Stimulated activated CD8-positive, alpha-beta memory T cell treated with anti-CD3 and anti-CD28 coated beads, Interleukin-15, amount 100 ng/mL, for 4 hours (primary cell): ENCODE measurements at places on chromosomes 13 and 19.

- DNase-seq = no peak
These were observed 19.8 kb upstream of the PLEKHF1 start for GRCh38 chr19:29645491-29645867.

DNA sequence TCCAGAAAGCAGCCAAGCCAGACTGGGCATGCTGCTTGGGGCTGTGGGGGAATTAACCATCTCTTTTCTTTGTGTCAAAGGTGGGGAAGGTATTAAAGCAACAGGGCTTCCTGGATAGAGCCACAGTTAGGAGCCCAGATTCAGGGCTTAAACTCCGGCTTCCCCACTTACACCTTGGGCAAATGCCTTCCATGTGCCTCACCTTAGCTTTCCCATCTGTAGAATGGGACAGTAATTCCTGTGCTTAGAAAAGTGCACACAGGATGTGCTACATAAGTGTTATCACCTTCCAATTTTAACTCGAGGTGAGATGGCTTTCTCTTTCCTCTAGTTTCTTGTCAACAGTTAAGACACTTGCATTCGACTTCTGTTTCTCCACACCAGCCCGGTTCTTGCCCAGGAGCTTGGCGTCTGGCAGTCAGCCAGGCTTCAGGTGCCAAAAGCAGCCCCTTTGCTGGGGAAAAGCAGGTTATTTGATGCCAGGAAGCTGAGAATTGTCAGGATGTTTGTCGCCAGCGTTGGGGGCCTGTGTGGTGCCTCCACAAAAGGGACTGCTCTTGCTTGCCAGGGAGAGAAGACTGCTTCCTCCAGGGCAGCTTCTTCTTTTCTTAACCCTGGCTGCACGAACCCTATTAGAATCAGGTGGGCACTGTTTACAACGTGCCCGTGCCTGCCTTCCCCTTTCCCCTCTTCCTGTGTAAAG, 79.2 kb downstream of the SIPA1L3 start:
- DNase-seq = no peak

DNA sequence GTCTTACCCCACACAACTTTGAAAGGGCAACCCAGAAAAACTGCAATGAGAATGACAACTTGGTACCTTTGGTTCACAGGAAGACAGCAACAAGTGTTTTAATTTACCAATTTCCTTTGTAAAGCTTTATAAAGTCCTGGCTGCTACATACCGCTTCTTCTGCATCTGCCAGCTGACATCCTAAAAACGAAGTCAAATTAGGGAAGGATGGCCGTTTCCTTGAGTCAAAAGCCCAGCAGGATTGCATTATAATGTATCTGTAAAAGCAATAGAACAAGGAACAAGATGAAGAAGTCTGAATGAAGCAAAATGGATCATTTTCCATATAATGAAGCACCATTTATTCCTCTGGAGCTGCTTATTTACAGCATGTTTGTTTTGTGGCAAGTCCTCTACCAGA, 25.8 kb upstream of the URAD start:
- no peak for DNase-seq

GRCh38 chr13:40490086-40490758, 176.2 kb downstream of the FOXO1 start:
- no peak for DNase-seq

DNA sequence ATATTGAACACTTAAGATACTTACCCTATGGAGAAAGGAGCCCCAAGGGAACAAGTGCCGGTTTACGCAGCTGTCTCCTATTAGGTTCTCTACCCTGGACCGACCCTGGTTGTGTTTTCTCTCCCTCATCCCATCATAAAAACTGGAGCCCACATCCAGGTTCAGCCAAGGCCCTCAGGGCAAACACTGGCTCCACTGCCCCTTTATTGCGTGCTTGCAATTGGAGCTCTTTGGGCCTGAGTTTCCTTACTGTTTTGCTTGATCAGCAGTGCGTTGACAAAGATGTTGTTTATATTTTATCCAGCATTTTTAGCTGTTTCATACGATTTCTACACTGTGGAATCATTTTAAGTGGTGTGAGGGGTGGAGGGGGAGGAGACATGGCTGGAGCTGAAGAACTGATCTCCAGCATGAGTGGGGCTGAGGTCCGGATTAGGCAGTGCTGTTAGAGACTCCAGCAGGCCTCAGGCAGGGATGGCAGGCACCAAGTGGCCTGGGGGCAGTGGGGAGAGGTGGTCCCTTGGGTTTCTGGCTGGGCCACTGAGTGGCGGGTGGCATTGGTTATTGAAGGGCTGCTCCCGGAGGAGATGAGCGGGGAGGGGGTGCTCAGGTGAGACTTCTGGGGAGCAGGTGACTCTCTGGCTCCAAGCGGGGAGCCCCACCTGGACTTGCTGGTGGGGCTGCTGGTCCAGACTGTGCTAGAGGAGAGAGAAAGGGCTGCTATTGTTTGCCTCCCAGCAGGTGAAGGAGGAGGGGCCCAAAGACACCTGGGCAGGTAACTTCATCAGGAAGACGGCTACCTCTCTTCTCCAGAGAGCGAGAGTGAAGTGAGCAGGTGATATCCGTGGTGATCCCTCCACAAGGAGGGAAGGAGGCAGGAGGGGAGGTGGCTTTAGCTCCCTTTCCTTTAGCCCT, 62.4 kb upstream of the RNF113B start:
- no peak for DNase-seq

DNA sequence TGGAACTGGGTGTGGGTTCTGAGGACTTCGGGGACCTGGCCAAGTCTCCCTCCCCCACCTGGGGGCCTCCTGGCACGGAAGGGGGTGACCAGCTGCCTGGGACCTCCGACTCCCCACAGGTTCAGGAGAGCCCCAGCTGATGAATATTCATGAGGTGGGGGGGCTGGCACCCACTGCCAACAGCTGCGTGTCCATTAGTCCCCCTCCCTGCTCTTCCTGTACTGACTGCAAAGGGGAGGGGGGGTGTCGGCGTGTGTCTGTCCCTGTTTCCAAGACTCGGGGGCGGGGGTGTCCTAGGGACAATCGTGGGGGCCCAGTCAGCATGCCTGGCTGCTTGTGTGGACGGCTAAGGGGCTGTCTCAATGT, 10.6 kb upstream of the NFIX start:
- no peak for DNase-seq

GRCh38 chr13:110925023-110925612, 10.2 kb upstream of the ANKRD10 start:
- DNase-seq = no peak

- DNase-seq = no peak
These were observed 14.7 kb upstream of the HMGB1 start for GRCh38 chr13:30480292-30480950.

- DNase-seq = no peak
These were observed 3.0 kb downstream of the HSPBP1 start for GRCh38 chr19:55276720-55277430.

- no peak for DNase-seq
These were observed 560.1 kb downstream of the DIAPH3 start for GRCh38 chr13:59603646-59604045.

- DNase-seq = no peak
These were observed 576 bp downstream of the DOT1L start for GRCh38 chr19:2164020-2164998.

DNA sequence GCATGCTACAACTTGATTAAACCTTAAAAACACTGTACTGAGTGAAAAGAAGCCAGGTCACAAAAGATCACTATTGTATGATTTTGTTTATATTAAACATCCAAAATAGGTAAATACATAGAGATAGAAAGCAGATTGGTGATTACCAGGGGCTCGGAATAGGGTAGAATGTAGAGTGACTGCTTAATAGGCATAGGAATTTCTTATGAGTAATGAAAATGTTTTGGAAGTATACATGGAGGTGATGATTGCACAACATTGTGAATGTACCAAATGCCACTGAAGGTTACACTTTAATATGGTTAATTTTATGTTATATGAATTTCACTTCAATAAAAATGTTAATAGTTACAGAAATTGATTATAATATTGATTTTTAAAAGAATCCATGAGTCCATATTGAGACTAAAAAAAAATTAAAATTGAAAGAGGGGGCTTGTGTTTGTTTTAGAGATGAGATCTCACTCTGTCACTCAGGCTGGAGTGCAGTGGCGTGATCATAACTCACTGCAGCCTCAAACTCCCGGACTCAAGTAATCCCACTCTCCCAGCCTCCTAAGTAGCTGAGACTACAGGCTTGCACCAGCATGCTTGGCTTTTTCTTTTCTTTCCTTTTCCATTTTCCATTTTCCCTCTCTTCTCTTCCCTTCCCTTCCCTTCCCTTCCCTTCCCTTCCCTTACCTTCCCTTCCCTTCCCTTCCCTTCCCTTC, 85.1 kb downstream of the FNDC3A start:
- no peak for DNase-seq

- no peak for DNase-seq
These were observed 638 bp downstream of the LHB start for GRCh38 chr19:49016067-49016839.

DNA sequence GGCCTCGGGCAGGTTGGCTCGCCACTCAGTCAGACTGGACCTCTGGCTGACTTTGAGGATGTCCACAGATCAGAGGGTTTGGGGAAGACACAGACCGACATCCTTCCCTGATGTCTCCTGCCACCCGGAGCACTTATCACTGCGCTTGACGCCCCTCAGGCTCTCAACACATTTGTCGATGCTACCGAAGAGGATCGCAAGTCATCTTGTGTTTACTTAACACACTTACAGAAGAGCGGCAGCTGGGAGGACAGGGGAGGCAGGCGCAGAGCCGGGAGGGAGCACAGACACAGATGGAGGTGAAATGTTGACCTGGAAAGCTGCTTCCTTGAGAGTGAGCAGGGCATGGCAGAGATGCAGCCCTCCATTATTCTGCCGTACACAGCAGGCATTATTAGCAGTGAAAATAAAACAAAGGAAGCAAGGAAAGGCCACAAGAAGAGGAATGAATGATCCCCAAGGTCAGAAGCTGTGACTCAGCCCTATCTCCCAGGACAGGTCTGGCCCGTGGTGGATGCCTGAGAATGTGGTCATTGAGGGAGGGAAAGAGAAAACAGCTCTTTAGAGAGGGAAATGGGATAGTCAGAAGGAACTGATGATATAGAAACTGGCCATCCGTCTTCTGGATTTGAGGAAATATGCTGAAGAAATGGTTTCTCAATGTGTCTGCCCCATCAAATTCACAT, 549.5 kb upstream of the ARGLU1 start:
- no peak for DNase-seq

DNA sequence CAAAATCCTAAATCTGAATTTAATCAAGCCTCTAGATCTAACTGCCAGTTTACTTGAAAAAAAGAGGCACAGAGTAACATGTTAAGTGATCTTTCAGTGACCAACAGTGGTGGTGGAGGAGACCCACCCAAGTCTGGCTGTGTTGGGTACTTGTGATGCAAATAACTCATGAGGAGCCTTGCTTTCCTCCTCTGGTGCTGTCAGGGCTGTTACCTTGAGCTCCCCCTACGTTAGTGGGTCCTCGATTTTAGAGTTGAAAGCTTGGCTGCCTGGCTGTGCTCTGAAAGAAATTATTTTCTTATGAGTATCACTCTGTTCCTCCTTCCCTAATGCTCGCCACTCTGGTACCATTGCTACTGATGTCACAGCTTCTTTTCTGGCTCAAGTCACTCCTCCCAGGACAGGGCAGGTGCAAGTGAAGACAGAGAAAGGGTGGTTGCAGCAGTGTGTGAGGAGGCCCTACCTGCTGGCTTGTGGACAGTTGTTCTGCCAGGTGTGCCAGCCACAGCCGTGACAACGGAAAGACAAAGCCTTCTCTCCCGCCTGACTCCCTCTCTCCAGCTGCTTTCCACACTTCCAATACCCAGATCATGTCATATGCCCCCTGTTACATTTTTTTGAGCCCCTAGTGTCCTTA, 6.5 kb upstream of the SUPT20H start:
- DNase-seq = no peak

DNA sequence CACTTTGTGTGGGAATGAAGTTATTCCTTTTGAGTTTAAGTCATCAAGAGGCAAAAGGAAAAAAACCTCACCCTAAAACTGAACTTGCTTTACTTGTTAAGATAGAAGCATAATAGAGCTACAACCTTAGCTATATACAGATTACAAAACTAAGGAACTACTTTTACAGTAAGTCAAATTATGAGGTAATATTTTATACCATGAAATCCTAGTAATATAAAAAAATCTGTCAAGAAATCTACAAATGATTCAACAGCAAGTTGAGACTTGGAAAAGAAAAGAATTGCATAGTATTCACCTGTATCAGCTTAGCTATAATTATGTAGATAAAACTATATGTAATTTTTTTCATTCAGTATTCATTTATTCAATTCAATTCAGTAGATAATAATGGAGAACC, 335.3 kb downstream of the KLF5 start:
- DNase-seq = no peak

- DNase-seq = no peak
These were observed 22.5 kb downstream of the EXOC3L2 start for GRCh38 chr19:45222724-45223123.

DNA sequence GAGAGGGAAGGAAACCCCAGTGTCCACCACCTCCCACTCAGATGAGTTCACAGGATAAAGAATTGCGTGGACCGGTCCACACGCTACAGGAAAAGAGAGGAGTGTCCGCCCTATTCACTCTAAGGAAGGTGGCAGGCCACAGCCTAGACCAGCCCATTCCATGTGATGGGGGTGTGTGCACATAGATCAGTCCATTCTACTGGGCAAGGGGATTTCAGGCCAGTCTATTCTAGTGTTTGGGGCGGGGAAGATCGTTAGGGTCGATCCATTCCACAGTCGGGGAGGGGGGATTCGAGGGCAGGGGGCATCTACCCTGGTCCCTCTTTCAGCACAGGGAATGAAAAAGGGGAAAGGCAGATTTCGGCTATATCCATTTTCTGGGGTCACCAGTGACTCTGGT, 7.8 kb downstream of the FIZ1 start:
- DNase-seq = no peak

- no peak for DNase-seq
These were observed 18.1 kb downstream of the GADD45B start for GRCh38 chr19:2494084-2494446.

- DNase-seq = no peak
These were observed 1711.8 kb downstream of the SLITRK5 start for GRCh38 chr13:89382981-89383380.

GRCh38 chr19:46660008-46660517, 919 bp downstream of the DACT3 start:
- DNase-seq = no peak

DNA sequence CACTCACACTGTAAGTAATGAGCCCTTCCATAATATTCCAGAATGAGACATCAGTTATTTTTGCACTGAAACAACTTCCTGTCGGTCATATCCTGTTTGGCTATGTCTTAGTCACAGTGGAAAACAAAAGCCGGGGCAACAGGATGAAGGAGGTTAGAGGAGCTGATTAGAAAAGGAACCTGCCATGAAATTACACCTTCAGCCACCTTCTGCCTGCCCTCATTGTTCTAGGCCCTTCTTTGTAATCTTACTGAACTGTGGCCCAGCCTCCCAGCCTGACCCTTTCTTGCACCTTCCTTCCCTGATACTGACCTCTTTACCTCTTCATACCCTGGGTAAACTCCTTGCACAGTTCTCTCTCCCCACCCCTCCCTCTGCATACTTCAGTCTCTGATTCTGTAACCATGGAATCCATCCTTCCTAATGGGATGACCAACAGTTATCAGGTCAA, 67.3 kb downstream of the DOCK9 start:
- DNase-seq = no peak
